ENCODE measurements at places on chromosomes 1 and 21.

DNA sequence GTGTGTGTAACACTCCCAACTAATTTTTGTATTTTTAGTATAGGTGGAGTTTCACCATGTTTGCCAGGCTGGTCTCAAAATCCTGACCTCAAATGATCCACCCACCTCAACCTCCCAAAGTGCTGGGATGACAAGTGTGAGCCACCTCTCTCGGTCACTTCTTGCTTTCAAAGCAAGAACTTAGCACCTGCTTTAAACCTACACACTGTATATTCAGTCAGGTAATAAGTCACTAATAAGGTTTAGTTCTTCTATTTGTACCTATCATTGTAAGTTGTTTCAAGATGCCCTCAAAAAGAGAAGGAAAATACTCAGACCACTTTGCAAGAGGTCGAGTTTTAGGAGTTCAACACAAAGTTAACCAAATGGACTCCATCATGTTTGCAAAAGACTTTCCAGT, 431.3 kb downstream of the MRPL39 start:
- DNase-seq = no peak

GRCh38 chr1:91031081-91031480, 9.2 kb upstream of the ZNF644 start:
- DNase-seq = no peak

- DNase-seq = peak; percentile 76
Observed at GRCh38 chr1:241531195-241532161, 700 bp upstream of the KMO start.

DNA sequence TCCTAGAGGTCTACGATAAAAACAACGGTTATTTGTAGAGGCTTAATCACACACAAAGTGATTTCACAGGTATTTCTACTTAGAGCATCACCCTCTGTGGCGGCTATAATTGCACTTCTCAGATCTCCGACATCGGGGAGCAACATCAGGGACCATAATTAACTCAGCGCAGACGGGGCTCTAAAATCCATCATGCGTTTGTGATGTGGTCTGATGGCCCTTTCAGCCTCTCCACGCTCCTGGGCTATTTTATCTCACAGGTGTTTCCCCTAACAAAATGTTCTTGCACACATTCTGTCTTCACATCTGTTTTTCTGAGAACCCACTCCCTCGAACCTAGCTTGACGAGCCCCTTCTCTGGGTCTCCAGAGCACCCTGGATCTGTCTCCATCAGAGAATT, 146.3 kb upstream of the DUSP10 start:
- no peak for DNase-seq

GRCh38 chr1:34163792-34164731, 968 bp downstream of the CSMD2 start:
- peak; percentile 1 for DNase-seq

- peak; percentile 93 for DNase-seq
Observed at GRCh38 chr1:6601049-6601922, 1.4 kb downstream of the KLHL21 start.

- no peak for DNase-seq
Observed at GRCh38 chr1:230863449-230863848, 4.9 kb downstream of the C1orf198 start.

- DNase-seq = no peak
Observed at GRCh38 chr21:44838039-44838895, 20.4 kb upstream of the SUMO3 start.

DNA sequence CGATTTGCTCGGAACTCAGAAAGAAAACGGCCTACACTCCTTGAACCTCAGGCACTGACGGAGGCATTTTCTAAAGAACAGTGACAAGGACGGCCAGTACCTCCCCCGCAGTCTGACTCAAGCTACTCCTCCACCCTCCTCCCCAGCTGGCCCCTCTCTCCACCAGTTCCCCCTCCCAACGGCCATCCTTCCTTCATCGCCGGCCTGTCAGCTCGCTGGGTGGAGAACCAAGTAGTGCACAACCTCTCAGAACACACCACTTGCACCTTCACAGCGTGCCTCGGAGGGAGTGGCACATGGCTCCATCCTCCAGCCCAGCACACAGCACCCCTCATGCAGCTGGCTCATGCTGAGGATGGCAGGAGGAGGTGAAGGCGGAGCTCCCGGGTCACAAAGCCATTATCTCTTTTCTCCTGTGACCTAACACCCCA, 58.8 kb downstream of the TOR1AIP2 start:
- no peak for DNase-seq

GRCh38 chr1:203351037-203351625, at the start of gene FMOD:
TSS of gene FMOD (minus strand) at chr1:203351122. CDS start at chr1:203348270, 2,852 bp downstream.
- DNase-seq = peak; percentile 25

DNA sequence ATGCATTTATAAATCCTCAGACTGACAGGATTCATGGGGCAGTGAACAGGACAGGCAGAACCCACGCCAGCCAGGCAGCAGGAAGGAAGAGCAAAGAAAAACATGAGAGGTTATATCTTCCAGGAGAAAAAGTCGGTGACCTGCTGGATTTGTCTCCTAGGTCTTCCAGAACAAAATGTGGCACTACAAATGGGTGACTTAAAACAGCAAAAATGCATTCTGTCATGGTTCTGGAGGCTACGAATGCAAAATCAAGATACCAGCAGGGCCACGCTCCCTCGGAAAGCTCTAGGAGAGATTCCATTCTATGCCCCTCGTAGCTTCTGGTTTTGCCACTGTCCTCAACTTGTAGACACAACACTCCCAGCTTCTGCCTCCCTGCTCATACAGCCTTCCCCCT, 63.4 kb downstream of the PSMG1 start:
- no peak for DNase-seq

- DNase-seq = no peak
Observed at GRCh38 chr1:239761509-239761908, 330.2 kb upstream of the FMN2 start.

DNA sequence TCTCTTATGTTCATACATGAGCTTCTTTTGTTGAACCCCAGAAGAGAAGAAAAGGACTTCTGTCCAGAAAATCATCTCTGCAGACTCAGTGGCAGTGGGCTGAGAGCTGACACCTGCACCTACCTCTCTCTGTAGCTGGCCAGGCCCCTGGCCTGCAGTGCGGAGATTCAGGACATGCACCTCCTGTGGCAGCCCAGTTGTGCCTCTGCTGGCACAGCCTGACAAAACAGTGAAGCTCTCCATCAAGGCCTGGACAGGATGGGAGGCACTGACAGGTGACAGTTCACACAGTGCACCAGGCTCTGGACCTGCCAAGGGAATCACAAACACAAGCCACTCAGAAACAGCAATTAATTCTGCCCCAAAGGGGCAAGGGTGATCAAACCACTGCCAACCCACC, 88.8 kb downstream of the TGFBR3 start:
- DNase-seq = no peak

DNA sequence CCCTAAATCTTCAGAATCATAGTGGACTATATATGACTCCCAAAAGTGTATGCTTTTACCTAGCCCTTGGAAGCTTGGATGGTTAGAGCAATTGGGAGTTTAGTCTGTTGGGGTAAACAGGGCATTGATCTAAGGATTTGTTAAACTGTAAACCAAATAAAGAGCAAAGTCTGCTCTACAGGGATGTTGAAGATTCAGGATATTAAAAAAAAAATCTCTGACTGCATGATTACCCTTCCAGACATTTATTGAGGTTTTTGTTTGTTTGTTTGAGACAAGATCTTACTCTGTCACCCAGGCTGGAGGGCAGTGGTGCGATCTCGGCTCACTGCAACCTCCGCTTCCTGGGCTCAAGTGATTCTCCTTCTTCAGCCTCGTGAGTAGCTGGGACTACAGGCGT, 31.6 kb downstream of the PBX1 start:
- no peak for DNase-seq

DNA sequence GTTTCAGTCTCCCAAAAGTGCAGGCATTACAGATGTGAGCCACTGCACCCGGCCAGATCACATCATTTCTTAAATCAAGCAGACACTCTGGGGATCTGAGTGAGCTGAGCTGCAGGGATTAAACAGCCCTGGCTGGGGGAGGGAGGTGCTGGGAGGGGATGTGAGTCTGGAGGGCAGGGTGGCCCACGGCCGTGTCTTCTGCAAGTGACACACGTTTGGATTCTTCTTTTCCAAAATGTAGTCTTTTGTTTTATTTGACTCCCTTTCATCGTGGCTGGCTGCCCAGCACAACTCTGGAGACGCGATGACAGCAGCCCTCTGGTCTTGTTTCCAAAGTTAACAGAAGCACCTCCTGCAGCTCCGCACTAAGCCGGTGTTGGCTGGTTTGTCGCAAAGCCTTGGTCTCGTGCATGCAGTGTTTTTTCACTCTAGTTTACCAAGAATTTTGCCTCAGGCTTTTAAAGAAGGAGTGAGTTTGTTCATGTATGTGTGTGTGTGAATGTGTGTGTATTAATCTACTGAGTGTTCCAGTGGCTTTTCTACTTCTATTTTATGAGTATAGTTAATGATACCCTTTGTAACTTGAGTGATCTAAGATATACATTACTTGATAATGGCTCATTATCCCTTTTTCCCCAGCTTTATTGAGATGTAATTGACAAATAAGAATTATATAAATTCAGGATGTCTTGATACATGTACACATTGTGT, 2.8 kb upstream of the KRTAP10-5 start:
- DNase-seq = no peak

DNA sequence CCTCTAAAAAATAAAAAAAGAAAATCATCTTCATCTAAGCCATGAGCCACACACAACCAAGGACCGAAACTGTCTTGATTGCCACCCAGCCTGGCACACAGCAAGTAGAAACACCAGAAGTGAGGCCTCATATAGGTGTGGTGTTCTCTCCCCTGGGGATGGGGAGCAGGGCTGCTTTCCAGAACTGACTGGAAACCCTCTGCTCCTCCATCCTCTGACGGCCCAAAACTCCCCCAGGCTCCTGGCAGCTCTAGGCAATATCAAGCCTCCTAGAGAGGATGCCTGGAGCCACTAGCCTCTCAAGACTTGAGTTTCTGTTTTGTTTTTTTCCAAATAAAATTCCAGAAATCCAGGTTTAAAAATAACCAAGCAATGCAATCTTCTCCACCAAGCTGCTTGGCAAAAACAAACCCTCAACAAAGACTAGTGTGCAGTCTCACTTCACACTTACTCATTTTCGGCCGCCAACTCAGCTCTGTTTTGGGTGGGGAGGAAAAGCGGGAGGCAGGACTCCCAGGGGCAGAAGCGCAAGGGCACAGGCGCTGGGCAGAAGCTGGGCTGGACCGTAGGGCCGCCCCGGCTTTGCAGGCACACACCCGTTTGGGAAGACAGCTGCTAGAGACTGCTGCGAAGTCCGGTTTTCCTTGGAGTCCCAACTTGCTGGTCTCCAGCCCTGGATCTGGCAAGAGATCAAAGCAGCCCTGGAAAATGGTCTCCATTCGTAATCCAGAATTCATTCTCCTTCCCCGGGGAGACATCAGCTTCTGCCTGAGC, 78.2 kb upstream of the CAPZB start:
- peak; percentile 59 for DNase-seq

DNA sequence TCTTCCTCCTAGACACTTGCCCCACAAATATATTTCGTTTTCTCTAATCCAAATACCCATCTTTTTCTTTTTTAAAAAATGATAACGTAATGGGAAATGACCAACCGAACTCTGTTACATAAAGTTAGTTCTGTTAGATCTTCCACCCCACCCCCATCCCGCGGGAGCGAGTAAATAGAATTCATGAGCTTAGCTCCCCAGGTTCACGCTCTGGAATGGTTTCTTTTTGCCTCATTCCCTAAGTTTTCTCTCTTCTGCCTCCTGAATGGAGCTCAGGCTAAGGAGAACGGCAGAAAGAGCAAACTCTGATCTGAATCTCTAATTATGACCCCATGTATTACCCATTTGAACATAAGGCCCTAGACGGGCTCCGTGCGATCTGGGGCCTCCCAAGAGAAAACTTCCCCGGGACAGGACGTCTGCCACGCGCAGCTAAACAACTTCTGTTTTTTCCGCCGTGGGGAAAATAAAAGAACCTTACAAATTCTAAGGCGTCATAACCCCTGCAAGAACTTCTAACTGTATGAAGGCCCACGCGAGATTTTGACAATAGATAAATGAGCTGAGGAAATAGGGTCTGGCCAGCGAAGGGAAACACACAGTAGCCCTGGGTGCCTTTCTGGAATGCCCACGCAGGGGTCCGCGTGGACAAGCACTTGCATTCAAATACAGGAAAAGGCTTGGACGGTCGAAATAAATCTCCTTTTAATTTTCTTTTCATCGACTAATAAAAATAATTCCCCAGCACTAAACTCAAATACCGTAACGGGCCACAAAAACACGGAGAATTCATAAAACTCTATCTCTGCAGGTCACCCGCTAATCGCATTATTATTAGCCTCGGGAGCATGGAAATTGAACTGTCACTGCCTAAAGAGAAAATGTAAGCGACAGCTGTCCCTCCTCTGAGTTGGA, 2.2 kb downstream of the TBX15 start:
- DNase-seq = peak; percentile 50

- DNase-seq = no peak
Observed at GRCh38 chr1:64906447-64906846, 59.9 kb downstream of the JAK1 start.

GRCh38 chr1:231866392-231867331, 240.1 kb downstream of the DISC1 start:
- peak; percentile 61 for DNase-seq

DNA sequence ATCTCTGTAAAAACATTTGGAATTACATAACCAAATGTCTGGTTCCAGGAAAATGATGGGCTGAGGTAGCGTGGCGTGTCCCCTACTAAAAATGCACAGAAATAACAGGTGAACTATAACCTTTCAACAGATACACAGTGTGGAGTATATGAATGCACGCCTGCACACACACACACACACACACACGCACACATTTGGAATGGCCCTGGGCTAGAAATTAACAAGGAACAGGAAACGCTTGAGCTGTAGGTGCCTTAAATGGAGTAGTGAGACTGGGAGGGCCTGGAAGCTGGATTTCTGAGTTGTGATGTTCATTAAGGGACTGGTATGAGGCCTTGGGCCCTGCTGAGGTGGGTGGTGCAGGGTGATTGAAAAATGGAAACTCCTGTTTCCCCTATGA, 246.5 kb upstream of the C1orf174 start:
- DNase-seq = no peak

DNA sequence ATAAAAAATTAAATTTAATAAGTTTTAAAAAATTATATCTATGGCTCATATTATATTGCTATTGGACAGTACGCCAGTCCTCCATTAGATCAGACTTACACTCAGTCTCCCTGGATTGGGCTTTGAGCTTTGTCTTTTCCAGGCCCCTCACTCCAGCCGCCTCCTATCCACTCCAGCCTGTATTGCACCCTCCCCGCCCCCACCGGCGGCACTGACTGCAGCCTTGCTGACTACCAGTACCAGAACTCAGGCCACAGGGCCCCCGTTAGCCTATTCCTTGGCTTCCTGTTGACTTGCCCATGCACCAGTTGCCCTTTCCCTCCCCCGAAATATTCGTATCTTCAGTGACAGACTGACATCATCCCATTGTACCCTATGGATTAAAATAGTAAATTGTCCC, 127.9 kb downstream of the CSMD2 start:
- no peak for DNase-seq

GRCh38 chr1:236945002-236945401, 59.2 kb downstream of the MT1HL1 start:
- DNase-seq = no peak
